Spinal cord (tissue), 10 donors: ENCODE measurements at places on chromosomes 7 and 10. TPM values are rescaled to one million over a fixed set of nuclear protein-coding genes. Genes with fewer than 3 reads are reported as not detected.

GRCh38 chr10:131900350-131901152, at the start of gene PPP2R2D:
PPP2R2D (plus strand) TSS chr10:131901008; CDS start chr10:131901149, 141 bp downstream.
- DNase-seq: peak; percentile 98

DNA sequence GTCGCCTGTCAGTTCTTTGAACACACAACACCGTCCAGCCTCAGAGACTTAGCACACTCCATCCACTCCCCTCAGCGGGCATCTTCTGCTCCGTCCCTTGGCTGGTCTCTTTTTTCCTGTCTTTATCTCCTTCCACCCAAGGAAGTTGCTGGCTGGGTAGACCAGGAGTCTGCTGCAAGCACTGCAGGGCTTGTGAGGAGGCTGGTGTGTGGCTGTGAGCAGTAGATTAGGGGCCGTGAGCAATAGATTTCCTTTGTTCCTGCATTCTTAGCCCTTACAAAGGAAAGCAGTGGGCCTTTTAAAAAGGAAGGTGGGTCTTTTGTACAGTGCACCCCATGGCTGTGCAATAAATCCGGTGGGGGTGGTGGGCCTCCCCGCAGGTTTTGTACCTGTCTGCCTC, 100.3 kb upstream of the BTBD16 start:
- no peak for DNase-seq

- DNase-seq: peak; percentile 75
These were observed 172.1 kb downstream of the CYP26A1 start for GRCh38 chr10:93245779-93246178.

- DNase-seq: no peak
These were observed 979.1 kb upstream of the C7orf33 start for GRCh38 chr7:147611431-147611830.

DNA sequence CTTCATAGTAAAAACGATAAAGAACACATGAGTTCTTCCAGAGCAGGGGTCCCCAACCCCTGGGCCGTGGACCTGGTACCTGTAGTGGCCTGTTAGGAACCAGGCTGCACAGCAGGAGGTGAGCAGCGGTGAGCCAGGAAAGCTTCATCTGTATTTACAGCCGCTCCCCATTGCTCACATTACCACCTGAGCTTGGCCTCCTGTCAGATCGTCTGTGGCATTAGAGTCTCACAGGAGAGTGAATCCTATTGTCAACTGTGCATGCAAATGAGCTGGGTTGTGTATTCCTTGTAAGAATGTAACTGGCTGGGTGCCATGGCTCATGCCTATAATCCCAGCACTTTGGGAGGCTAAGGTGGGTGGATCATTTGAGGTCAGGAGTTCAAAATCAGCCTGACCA, 229.5 kb downstream of the CNTNAP2 start:
- DNase-seq: no peak

- no peak for DNase-seq
These were observed 481.4 kb downstream of the TYW1 start for GRCh38 chr7:67478066-67478465.

GRCh38 chr10:61040399-61041016, 96.5 kb upstream of the RHOBTB1 start:
- no peak for DNase-seq

- DNase-seq: no peak
These were observed 95.8 kb upstream of the AGBL3 start for GRCh38 chr7:134890246-134891240.

DNA sequence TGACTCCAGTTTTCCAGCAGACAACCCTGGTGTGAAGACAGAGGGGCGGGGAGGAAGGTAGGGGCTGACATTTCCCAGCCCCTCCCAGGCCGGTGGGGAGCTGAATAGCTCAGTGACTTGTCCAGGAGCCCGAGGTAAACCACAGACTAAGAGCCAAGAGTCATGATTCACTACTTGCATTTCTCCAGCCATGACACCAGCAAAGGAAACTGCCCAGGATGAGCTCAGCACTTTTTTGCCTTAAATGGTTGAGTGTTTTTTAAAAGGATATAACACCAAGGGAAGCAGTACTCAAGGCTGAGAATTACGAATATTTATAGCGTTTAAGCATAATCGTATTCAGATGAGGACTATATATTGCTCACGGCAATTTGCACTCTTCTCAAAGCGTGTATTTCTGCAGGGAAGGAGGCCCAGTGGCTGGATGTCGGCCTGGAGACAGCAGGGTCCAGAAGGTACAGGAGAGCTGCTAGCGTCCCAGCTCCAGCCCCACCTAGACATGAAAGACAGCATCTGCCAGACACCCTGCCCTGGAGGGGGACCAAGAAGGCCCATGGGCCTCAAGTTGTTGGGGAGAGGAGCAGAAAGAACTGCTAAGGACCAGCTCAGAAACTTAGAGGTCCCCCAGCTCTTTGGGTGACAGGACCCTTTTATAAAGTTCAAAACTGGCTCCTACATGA, 141.4 kb downstream of the GRID1 start:
- no peak for DNase-seq

DNA sequence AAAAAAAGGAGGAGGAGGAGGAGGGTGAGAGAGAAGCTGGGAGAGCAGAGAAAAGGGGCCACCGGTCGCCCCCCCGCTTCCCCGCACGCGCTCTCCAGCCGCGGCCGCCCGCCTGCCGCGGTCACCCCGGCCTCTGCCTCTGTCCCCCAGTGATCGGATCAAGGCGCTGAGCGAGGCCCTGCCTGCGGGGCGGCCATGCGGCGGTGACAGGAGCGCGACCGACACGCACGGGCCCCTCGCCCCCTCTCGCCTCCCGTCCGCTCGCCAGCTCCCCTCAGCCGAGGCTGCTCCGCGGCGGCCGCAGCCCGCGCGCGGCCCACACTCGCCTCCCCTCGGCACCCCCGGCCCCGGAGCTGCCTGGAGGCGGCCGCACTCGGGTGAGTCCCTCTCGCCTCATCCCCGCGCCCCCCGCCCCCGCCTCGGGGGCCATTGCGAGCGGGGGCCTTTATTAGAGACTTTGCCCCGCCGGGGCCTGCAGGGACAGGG, at the start of gene GTF2I:
GTF2I (plus strand) TSS at position 27 of the 486 bp plus-strand sequence. CDS start 31,411 bp downstream, outside the sequence.
- peak; percentile 17 for DNase-seq

- no peak for DNase-seq
These were observed 335.0 kb downstream of the EXOC4 start for GRCh38 chr7:133587903-133588302.

GRCh38 chr7:75066521-75066920, 7.1 kb downstream of the RCC1L start:
- no peak for DNase-seq

GRCh38 chr7:120842121-120842621, 15.8 kb downstream of the TSPAN12 start:
- DNase-seq: no peak

DNA sequence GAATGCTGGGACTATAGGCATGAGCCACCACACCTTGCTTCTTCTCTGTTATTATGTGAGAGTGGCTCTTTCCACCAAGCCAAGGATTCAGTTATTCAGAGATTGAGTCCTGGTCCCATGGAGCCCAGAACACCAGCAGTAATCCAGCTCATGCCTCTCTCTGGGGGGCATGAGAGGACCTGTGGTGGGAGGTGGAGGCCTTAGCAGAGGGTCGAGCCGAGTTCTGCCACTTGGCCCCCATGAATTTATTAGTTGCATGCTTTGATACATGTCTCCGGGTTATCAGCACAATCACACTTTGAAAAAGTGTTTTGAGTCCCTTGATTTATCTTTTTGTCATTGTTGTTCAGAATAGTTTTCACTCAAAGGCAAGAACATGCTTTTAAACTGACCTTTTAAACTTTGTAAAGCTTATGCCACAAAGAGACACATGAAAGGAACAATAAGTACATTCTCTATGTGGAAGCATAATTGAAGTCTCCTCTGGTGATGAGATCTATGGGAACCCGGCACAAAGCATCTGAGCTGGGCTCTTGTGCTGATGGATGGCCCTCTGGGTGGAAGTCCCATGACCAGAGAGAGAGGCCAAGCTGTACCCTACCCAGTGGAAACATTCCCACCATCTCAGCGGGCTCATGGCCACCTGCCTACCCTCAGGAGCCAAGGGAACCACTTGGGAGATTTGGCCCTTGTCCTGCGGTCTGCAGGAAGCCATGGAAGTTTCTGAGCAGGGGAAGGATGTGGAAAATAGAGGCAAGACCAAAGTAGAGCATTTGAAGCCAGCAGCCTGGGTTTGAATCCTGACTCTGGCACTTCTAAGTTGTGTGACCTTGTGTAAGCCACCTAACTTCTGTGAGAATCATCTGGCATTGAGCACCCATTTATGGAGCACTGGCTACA, 53.9 kb downstream of the MINDY4 start:
- peak; percentile 69 for DNase-seq

GRCh38 chr10:129785536-129785981, 178.5 kb downstream of the EBF3 start:
- DNase-seq: no peak

- DNase-seq: no peak
These were observed 35.4 kb downstream of the DRGX start for GRCh38 chr10:49360271-49361177.

DNA sequence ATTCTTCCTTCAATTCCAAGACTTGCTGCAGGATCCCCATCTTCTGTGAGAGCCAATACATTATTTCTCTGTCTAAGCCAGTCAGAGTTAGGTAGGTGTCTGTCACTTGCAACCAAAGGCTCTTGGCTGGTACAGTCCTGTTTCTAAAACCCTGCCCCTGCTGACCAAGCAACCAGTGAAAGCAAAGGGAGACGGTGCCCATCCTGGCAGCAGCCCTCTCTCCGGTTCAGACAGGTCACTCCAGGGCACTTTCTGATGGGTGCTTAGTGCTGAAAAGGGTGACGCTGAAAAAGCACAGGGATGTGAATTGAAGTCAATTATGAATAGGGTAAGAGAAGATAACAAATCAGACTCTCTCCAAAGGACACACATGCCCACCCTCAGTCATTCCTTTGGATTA, 37.5 kb downstream of the SPOCK2 start:
- no peak for DNase-seq

DNA sequence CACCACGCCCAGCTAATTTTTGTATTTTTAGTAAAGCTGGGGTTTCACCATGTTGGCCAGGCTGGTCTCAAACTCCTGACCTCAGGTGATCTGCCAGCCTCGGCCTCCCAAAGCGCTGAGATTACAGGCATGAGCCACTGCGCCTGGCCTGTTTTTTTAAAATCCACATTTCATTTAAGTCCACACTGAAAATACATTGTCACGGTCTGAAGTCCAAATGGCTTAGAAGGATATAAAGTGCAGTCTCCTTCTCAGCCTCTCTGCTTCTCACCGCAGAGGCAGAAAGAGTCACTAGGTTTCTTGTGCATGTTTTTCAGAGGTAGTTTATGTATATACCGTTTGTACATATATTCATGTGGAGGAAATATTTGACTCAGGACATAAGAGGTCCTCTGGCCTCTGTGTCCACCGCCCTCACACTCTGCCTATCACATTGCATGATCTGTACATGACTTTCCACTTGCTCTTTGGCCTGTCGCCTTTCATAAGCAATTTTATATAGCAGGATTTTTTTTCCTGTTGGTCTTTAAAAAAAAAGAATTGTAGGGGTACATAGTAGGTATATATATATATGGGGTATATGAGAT, 42.9 kb downstream of the BLNK start:
- DNase-seq: no peak

- no peak for DNase-seq
These were observed 20.0 kb downstream of the SORCS1 start for GRCh38 chr10:107144490-107144889.

DNA sequence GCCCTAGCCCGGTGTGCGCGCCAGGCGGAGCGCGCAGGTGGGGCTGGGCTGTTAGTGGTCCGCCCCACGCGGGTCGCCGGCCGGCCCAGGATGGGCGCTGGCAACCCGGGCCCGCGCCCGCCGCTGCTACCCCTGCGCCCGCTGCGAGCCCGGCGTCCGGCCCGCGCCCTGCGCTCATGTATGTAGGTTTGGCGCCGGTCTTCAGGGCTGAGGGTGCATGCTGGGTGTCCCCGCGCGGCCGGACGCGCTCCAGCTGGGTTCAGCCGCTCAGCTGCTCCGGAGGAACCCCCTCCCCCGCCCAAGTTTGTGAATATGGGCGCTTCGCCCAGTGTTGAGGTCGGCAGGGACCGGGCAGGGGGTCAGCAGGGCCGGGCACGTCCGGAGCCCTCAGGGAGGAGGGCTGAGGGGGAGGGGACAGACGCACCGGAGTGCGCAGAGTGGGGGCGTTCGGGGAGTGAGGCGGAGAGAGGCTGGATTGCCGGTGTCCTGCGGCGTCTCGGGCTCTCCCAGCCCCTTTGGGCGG, 559 bp downstream of the VWC2 start:
- DNase-seq: no peak

DNA sequence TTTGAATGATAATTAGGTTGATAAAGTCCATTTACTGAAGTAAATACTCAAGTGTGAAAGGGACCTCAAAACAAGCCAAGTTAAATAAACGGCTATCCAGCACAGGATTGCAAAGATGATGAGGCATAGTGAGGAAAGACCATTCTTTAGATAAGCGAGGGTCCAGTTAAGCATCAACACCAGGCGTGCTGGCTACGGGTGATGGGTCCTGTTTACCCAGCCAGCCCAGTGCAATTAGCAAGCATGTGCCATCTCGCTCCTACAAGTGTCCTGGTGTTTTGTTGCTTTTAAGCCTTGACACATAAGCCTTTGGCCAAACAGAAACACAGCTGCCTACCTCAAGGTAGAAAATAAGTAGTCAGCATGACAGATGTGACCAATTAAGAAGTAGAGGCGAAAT, 7.1 kb downstream of the NEBL start:
- no peak for DNase-seq

DNA sequence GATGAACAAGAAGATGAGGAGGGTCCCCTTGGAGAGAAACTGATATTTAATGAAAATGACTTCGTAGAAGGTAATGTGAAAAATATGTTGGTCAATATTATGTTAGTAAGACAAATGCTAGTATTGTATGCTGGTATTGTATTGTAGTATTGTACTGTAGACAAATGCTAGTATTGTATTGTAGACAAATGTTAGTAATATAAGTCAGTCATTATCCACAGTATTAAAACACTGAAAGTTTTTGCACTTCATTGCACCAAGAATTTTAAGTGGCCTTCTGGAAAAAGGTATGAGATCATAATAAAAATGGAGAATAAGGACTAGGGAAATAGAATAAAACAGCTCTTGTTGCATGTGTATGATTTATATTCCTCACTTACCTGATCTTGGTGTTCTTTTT, 17.5 kb downstream of the CSGALNACT2 start:
- DNase-seq: no peak

GRCh38 chr7:44258423-44258760, 57.6 kb downstream of the YKT6 start:
- DNase-seq: no peak

The OR2A1 gene
- 0.50 TPM for total RNA-seq

The LIPF gene
- total RNA-seq: not detected

The IFIT1B gene
- 1.4 TPM for total RNA-seq

The NAT16 gene
- total RNA-seq: 0.61 TPM

The CLRN3 gene
- 0.17 TPM for total RNA-seq

The HOXA13 gene
- not detected for total RNA-seq

The TMEM273 gene
- total RNA-seq: 10.9 TPM

The IDI2 gene
- 0.11 TPM for total RNA-seq

The UROS gene
- 61.9 TPM for total RNA-seq

The INA gene
- total RNA-seq: 55.2 TPM

The PRRT4 gene
- total RNA-seq: 4.0 TPM

The MRC1 gene
- total RNA-seq: 23.1 TPM

The SNX8 gene
- total RNA-seq: 12.2 TPM

The PNLIPRP1 gene
- not detected for total RNA-seq
